Stimulated activated CD4-positive, alpha-beta T cell treated with anti-CD3 and anti-CD28 coated beads, Interleukin-2, amount 100 ng/mL, for 24 hours (primary cell): ENCODE measurements at places on chromosomes 4 and X.

DNA sequence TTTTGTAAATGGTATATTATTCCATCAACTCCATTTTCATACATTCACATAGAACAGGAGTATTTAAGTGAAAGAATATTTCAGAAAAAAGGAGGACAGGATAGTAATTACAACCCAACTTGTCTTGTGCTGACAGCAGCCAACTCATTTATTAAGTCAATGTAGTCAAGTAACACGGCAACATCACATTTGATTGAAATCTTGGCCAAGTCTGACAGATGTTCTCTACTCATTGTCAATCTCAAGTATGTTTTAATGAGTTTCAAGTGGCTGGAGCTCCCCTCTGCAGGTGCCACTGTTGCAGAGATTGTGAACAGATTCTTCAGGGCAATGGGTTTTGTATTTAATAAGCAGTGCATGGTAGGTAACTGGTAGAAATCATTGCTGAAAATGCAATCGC is 332.5 kb downstream of the C4orf33 start:
- DNase-seq = no peak

DNA sequence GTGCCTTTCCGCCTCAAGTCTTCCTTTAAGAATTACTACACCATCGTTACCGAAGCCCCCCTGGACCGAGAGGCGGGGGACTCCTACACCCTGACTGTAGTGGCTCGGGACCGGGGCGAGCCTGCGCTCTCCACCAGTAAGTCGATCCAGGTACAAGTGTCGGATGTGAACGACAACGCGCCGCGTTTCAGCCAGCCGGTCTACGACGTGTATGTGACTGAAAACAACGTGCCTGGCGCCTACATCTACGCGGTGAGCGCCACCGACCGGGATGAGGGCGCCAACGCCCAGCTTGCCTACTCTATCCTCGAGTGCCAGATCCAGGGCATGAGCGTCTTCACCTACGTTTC is 2.2 kb downstream of the PCDH10 start:
- DNase-seq = no peak

- no peak for DNase-seq
These were observed 6.4 kb downstream of the AMOT start for GRCh38 chrX:112834031-112834845.

GRCh38 chrX:143615851-143616250 is 20.1 kb downstream of the SLITRK4 start:
- DNase-seq = no peak

GRCh38 chrX:71996136-71996535 is 85.5 kb downstream of the NHSL2 start:
- no peak for DNase-seq

- DNase-seq = peak; percentile 28
These were observed 54.4 kb upstream of the LCORL start for GRCh38 chr4:18075823-18076433.

DNA sequence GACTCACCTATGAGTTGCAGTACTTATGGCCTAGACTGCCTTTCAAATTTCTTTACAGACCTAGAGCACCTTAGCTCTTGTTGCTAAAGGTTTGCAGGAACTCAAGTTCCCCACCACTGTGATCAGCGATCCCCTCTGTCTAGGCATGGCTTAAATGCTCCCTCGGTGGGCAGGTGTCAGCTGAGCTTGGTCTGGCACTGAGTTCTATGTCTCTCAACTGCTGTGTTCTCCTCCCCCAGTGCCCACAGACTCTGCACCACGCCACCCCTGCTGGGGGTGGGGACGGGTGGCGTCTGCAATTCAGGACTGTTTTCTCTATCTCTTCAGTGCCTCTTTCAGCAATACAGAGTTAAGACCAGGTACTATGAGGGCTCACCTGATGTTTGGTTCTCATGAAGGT is 30.5 kb downstream of the TMEM271 start:
- no peak for DNase-seq

DNA sequence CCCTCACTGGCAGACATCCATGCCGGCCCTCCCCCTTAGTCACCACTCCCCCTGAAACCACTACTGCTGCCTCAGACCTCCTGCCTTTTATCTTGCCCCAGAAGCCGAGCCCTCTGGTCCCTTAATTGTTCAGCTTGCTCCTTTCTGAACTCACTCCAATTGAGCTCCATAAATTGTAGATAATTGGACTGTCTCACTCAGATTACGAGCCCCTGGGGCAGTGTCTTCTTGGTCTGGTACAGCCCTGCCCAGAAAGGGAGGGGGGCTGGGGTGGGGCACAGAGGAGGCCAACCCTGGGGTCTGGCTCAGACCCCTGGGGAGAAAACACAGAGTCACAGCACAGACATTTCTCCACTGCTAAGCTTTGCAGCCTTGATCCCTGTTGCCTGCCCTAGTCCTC is 39.4 kb downstream of the NALF2 start:
- DNase-seq = no peak

DNA sequence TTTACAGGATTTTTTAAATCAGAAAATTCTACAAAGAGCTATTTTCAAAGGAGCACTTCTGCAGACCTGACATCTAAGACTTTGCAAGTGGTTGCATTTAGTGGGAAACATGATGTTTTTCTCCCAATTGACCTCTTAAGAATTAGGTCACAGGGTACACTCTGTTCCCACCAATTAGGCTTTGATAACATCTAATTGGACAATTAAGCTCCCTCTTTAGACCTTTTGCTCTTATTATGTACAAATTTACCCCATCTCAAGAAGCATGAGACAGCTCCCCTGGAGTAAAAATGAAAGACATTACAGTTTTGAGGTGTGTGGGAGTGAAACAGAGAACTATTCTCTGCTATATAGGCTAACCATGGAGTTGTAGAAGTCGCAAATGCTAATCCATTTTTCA is 31.8 kb upstream of the AGA start:
- no peak for DNase-seq

DNA sequence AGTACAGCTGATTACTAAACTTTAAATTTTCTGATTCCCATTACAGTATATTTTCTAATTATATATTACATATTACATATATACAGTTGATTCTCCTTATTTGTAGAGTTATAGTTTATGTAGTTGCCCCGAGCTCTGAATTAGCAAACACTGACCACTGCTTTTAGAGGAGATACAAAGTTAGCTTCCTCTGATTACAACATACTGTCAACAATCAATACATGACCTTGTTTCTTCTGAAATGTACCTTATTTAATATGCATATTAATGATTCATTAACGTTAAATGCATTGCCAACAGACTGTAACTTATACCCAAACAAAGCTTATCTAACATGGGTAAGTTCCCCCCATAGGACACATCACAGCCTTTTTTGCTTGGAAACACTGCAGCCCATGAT is 81.5 kb downstream of the ATP10D start:
- no peak for DNase-seq

GRCh38 chrX:71652405-71652804 is 14.9 kb upstream of the LOC101059915 start:
- DNase-seq = peak; percentile 55

DNA sequence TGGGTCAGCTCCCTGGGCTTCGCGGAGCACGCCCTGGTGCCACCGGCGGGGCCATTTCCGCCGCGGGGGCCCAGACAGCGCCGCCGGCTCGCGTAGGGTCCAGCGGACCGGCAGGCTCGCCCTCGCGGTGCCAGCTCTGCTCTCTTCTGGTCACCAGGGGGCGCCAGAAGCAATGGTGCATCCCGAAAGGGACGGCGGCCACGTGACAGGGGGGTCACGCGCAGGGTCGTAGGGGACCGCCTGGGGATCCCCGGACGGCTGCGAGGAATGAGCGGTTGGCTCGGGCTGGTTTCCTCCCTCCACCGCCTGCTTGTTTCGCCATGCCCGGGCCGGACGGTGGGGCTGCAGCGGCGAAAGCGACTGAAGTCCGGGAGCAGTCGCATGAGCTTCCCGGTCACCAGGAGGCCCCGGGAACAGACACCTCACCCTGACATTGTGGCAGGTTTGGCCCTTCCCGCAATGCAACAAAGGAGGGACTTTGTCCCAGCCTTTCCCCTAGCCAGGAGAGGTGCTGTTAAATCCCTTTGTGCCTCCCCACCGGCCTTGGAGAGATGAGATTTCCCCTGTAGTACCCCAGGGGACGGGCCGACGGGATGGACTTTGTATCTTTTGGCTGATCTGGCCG is 15.8 kb downstream of the ZCCHC12 start:
- DNase-seq = peak; percentile 77

GRCh38 chr4:163167333-163167626 is 590 bp upstream of the NAF1 start:
- DNase-seq = no peak
